Stimulated activated CD8-positive, alpha-beta memory T cell treated with anti-CD3 and anti-CD28 coated beads, Interleukin-12 subunit alpha, Interleukin-12 subunit beta, amount 100 ng/mL, for 4 hours (primary cell): ENCODE measurements at places on chromosomes 1 and 21.
A peak's percentile ranks its signal among the peaks of the same experiment; 100 is the strongest.

DNA sequence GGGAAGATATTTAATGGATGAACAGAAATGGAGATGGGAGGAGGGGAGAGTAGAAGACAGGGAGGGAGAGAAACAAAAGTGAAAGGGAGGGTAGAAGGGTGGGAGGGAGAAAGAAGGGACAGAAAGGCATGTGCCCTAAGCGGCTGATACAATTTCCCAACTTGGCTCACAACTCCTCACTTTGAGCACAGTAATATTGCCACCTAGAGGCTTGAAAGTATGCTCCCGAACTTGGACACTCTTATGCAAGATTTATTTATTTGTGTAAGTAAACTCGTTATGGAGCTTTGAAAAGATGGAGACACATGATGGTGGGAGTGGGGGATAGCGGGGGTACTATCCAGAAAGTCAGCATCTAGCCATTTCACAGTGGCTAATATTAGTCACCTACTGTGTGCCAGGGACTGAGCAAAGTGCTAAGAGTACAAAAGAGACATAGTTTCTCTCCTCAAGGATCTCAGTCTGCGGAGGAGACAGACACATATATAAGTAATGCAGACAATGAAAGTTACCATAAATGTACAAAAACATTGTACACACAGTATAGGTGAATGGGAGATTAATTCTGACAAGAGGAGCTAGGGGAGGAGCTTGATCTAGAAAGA is 189.7 kb downstream of the SEC16B start:
- no peak for DNase-seq

DNA sequence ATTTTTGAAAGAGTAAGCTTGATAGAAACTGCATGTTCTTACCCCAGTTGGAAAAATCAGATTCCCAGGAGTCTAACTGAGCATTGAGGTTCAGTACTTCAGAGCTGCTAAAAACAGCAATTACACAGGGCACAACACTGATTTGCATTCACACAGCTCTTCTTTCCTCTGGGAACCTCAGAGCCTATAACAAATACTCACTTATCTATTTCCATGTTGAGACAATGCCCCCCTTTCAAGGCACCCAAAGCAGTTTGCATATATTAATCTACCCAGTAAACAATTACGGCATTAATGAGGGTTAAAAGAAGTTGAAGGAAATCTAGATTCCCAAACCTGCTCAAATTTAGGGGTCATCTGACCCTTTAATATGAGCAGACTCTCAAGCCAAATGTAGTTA is 126.9 kb upstream of the SLC35F3 start:
- no peak for DNase-seq

DNA sequence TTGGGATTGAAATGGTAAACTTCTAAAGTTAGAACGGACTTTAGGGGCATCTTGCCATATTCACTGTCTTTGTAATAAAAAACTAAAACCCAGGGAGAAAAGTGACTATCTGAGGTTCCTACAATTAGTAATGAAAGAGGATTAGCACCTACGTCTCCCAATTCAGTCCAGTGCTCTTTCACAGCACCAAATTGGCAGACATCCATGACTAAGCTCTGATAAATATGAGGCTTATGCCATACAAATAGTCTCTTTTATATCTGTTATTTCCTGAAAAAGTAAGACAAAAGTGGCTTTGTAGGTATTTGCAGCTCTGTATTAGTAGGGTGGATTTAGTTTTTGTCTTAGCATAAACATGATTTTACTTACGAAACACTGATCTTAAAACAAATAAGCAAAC is 315.0 kb upstream of the NRIP1 start:
- no peak for DNase-seq

- DNase-seq: no peak
These were observed 201.0 kb downstream of the HS2ST1 start for GRCh38 chr1:87115317-87115890.

DNA sequence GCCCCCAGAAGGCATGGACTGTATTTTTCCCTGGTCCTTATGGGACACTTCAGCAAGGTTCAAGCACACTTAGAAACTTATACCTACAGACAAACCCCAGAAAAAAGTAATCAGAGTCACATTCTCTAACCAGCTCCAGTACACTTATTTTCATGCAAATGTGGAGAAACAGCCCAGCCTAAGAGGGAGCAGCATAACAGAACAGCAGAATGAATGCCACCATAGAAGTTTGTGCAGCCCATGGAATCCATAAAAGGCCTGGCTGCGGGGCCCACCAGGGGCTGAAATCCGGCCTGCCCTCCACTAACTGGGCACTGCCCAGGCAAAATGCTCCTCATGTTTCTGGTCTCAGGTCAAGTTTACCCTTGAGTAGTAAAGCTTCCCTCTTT is 60.4 kb upstream of the ATP1A1 start:
- DNase-seq: no peak

- no peak for DNase-seq
These were observed 172.7 kb downstream of the PDE4B start for GRCh38 chr1:65965112-65965996.

DNA sequence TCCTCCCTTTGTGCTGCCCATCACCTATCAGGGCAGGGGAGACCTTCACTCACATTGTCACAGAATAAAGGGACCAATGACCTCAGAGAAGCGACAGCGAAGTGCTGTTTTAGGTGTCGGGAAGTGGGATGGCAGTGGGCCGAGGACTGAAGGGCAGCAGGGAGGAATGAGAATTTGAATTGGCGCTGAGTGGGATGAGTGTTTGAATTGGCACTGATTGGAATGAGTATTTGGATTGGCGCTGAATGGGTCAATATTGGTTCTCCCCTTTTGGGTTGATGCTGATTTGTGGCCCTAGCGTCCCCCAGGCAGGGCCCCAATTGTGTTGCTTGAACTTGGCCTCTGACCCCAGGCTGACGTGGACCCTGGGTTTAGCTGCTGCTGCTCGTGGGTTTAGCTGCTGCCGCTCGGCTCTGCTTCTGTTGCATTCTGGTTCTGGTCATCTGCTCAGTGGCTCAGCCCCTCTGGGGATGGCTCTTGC is 12.4 kb upstream of the UMODL1 start:
- DNase-seq: no peak

DNA sequence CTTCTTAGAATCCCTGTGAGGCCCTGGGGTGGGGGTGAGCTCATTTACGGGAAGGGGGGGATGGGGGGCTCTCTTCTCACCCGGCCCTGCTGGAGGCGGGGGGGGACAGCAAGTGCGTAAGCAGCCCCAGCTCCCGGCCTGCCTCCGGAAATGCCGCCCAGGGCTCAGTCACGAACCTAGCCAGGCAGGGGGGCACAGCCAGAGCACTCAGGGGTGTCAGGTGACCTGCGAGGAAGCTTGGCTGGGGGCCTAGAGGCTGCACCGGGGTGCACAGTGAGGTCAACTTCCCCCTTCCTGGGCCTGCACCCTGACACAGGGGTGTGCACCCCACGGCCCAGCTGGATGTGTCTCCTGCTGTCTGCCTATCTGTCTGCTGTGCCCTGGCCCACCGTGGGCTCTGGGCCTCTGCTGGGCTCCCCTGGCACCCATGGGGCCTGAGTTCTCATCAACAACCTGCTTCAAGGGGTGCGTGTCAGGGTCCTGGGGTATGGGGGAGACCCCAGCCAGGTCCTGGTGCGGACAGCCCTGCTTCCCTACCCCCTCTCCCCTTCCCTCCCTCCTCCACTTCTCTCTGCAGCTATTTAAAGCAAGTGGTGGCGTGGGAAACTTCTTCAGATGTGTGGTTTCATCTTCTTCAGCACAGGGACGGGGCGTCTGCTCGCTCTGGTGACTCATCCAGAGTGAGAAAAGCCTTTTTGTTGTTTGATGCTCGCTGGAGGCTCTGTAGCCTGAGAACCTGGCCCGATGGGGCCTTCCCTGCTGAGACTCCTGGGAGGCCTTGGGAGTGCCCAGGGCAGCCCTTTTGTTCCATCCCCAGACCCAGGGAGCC is 92.5 kb upstream of the RUNX3 start:
- peak; percentile 95 for DNase-seq

GRCh38 chr1:94795434-94795833 is 24.7 kb upstream of the SLC44A3 start:
- no peak for DNase-seq

DNA sequence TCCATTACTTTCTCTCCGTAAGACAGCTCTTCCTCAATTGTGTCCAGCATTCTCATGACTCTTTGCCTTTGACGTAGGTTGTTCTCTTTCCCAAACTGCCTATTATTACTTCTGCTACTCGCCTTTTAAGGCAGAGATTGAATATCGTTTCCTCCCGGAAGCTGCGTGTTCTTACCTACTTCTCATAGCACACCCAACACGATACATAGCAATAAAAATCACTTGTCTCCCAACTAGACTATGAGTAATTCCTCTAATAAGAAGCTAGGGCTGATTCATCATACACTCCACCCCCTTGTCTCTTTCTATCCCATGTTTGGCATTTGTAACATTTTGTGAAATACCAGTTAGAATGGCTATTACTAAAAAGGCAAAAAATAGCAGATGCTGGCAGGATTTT is 55.8 kb upstream of the SGIP1 start:
- DNase-seq: no peak

DNA sequence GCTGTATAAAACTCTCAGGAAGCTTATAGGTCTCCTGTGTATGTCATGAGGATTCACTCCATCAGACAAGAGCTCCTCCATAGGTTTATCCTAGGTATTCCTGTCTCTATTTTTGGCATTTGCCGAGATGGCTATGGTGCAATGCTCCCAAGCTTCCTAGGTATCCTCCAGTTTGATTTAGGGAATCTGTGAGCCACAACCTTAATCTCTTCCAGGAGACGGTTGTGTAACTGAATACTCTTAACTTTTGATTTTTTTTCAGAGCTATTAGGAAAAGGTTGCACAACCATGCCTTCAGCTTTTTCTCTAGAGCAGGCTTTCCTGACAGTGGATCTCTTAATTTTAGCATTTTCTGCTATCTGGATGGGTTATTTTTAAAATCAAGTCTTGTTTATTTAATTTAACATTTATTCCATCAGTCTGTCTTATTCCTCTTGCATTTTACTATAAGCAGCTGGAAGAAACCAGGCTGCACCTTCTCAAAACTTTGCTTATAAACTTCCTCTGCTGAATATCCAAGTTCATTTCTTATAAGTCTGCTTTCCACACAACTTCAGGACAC is 69.4 kb upstream of the BACE2 start:
- no peak for DNase-seq

DNA sequence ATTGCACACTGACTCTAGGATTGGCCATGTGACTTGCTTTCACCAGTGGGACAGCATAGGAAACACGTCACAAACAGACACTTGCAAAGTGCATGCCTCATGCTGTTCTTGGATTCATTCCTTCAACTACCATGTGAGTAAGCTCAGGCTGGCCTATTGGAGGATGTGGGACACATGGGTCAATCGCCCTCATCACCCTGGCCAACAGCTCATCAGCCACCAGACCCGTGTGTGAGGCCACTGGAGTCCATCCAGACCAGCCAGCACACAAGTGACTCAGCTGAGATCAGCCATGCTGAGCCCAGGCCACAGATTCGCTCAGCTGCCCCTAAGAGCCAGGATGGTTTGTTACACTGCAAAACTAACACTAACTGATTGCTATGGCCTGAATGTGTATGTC is 216.1 kb upstream of the GRIK3 start:
- DNase-seq: no peak

DNA sequence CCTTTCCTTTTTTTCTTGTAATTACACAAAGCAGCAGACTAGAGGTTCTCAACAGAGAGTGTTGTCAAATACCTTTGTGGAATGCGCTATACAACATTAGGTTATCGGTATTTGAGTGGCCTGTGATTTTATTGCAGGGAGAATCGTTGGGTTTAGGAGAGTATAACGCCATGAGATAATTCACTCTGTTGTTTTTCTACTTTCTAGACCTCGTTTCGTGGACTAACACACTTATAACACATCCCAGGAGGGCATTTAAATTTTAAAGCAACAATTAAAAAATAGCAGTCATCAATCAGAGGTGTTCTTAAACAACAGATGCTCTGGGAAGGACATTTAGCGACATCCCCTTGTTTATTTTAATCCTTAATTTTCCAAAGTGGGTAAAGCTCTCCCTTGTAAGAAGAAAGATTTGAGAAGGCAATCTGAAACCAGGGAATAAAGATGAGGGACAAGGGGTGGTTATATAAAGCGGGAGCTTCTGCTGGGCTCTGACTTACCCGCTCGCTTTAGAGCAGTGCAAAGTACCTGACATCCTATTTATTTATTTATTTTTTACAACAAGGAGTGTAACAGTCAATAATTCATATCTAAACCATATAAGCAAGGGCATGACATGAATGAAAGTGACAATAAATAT is 4.9 kb downstream of the PBX1 start:
- DNase-seq: no peak

DNA sequence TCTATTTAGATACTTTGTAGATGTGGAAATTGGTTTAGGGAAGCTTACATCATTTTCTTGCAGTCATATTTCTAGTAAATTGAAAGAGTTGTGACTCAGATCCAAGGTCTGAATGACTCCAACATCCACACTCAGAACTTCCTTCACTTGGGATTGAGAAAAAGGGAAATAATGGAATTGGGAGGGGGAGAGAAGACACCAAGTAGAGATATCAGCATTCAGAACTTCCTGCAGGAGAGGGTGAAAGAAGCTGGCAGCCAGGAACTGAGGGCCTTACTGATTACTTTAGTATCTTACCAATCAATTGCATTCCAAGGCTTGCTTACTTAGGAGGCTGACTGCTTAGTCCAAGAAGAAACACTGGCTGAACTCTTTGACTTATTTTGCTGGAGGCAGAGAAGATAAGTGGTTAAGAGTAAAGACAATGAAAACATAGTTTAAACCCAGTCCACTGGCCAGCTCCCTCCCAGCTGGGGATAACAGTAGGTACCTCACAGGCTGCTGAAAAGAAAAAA is 21.7 kb downstream of the APP start:
- no peak for DNase-seq

DNA sequence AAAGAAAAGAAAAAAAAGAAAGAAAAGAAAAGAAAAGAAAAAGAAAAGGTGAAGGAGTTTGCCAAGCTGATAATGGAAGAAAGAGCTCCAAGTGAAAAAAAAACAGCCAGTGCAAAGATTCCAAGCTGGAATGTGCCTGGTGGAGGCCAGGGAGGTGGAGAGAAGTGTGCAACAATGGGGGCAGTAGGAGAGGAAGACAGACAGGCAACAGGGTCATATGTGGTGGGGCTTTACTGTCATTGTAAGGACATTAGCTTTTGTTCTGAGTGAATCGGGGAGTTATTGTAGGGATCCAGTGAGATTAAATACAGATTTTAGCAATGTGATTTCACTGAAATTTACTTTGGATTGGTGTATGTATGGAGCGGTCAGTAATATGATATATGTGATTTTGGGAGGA is 14.0 kb upstream of the MYSM1 start:
- no peak for DNase-seq

DNA sequence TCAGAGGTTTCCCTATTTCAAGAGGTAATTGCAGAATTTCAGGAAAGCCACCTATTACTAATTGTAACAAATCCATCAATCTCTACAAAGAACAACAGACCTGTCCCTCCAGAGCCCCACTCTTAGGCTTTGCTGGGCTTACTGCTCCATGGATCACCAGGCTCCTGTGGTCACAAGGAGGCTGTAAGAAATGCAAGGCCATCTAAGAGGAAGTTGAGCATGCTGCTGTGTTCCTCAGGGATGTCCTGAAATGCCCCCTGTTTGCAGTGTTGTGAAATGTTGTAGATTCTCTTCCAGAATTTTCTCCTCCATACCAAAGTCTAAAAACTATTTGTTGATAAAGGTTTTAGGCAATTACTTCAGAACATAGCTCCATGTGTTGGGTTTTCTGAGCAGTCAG is 24.4 kb upstream of the DUSP23 start:
- DNase-seq: no peak
